ENCODE measurements at places on chromosomes 16 and 17.

GRCh38 chr17:46042246-46042645, 43.2 kb downstream of the STH start:
- DNase-seq, result no peak

- DNase-seq, result no peak
Observed at GRCh38 chr17:74192950-74193781, 10.3 kb upstream of the RPL38 start.

DNA sequence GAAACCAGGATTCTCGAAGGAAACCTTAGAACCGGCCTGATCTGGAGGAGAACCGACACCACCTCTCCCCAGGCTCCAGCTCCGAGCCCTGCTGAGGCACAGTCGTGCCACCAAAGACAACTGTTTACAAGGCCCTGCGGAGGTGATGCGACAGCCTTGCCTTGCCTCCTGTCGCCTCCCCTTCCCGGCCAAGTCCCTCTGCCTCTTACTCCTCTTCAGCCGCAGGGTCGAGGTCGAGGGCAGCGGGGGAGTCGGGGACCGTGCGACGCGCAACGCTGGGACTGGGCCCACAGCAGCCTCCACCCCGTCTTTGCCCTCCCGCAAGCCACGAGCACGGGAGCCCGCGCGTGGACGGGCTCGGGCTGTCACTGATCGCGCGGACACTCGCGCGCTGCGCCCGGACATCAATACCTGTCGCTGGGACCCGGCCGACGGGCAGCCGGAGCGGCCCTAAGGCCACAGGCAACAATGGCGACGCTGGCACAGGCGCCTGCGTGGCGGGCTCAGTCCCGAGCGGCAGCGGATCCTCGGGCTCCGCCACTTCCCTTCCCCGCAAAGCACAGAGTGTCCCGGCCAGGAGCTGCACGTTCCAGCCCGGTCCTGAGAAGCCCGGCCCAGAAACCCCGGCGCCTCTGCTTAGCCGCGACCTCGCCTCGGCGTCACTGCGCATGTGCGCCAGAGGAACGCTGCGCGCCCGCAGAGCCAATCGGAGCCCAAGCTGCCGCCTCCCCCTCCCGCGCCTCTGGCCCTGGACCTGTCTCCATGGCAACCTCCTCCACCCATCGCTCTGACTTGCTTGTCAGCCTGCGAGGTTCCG, at the start of gene ZNF287:
ZNF287 (minus strand) TSS at position 664 of the 817 bp plus-strand sequence. CDS start 1,473 bp downstream, outside the sequence.
- DNase-seq, result peak; percentile 88

- DNase-seq, result no peak
Observed at GRCh38 chr16:55469821-55470532, 9.0 kb upstream of the MMP2 start.

DNA sequence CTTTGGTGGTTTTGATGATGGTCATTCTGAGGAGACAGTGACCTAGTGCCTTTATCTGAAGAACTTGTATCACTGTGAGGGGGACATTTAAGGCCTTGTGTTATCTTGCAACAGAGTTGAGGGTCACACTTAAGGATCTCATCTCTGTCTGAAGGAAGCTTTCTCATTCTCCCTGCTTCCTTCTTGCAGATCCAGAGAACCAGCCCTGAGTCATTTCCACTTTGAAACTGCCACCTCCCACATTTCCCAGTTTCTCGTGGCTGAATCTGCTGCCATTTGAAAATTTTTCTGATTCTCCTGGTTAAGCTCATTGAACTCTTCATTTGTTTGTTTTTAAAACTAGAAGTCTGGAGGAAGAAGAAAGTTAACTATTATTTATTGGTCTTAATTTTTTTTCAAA, 190.2 kb upstream of the CDH11 start:
- no peak for DNase-seq

DNA sequence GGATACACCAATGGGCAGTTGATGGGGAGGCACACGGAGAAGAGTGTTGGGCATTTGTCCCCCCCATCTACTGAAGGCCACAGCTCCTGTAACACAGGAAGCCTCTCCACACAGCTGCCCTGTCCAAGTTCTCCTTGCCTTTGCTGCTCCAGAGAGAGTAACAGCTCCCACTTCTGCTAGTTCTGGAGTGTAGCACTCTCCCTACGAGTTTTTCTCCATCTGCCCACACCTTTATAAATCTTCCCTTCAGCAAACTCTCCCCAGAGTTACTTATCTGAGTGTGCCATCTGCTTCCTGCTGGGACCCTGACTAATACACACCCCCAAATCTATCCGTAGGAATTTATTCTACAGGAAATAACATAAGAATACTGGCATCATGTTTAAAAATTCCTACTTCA, 42.6 kb upstream of the ERN1 start:
- no peak for DNase-seq

- DNase-seq, result no peak
Observed at GRCh38 chr17:1224330-1224729, 44.5 kb upstream of the ABR start.

GRCh38 chr16:72068930-72069329, 5.9 kb downstream of the HPR start:
- no peak for DNase-seq

DNA sequence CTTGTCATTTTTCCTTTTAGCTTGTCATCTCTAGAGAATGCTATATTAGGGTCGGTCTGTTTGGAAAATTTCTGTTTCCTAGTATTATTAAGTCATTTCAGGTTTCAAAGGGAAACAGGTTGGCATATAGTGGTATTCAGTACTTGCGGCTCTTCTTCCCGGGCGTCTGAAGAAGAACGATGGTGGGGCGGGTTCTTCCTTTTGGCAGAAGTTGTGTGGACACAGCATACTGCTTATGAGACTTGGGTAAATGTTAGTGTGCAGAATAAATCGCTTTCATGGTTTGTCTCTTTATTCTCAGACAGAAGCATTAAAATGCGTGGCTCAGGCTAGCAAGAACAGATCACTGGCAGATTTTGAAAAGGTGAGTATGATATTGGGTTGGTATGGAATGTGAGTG, 9.6 kb upstream of the CDK5R1 start:
- DNase-seq, result no peak

DNA sequence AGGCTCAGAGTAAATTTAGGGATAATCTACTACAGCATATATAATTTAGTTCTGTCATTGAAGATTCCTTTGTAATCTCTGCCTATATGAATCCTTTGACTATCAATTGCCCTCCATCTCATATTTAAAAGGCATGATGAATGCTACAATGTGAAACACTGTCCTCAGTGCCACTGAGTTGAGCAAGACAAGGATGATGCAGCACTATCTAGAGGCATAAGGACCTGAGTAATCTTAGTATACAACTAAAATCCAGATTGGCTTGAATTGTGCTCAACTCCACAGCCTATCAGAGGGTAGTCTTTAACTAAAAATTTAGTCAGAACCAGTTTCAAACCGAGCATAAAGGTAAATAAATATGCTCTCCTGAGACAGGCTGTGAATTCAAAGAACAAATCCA, 11.6 kb upstream of the STRADA start:
- DNase-seq, result no peak

DNA sequence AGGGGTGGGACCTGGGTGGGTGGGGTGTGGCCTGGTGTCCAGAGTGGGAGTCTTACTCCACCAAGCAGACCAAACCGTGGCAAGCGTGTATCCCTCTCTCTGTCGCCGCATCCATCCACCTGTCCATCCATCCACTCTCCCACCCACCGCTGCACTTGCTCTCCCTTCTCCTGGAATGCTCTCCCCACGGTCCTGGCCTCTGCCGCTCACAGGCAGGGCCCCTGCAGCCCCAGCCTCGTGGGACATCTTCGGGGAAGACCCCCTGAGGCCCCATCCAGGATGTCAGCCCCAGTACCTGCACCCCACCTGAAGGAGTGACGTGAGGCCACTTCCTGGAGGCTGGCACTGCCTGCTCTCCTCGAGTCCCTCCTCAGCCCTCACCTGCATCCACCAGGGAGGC, 189.5 kb upstream of the GSE1 start:
- no peak for DNase-seq

DNA sequence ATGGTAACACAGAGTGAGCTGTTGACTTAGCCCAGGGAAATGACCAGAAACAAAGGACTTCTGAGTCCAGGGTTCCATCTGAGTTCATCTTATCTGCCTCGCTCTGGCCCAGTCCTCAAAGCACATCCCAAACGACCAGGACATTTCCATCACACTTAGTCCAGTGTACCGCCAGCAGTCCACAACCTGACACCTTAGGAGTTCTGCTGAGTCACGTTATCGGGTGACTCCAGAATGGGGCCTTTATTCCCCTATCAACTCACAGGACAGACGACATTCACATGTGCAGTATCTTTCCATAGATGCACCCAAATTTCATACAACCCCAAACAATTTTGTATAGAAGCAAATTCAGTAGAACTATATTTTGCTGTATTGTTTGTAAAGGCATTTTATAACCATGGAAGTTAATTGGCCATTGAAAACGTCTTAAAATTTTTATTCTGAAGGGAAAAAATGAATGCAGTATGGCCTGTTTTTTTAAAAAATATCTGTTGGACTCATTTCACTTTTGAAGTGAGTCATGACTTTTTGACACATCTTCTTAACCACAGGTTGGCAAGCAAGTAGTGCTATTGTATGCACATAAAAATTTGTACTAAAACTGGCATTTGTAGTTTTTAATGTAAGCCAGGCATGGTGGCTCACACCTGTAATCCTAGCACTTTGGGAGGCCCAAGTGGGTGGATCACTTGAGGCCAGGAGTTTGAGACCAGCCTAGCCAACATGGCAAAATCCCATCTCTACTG, 46.3 kb downstream of the ZNF18 start:
- no peak for DNase-seq

DNA sequence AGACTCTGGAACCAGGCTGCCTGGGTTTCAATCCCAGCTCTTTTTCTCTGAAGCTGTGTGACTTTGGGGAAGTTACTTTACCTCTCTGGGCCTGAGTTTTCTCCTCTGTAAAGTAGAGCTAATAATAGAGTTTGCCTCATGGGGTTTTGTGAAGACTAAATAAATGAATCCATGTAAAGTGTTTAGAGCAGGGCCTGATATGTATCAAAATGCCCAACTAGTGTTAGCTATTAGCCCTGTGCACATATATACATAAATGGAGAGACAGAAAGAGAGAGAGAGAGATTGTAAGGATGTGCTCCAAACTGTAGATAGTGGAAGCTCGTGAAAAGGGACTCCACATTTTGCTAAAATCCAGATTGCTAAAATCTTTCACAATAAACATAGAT, 44.8 kb upstream of the HAPSTR1 start:
- no peak for DNase-seq

GRCh38 chr17:45230410-45230786, 8.7 kb downstream of the FMNL1 start:
- DNase-seq, result no peak

DNA sequence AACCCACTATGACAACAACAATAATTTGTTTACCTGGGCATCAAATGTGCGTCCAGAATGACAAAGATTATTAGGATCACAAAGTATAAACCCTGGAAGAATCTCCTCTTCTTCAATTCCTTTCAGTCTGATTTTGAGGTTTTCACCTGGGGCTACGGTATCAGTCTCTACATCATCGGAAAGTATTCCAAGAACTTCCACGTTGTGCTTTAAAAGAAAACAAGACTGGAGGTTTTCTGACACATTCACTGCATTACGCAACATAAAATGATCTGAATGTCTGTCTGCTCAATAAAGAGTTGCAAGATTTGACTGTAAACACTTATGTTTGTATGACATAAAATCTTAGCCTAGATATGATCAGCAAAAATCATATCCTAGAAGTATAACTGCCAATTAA, 26.0 kb upstream of the RSL1D1 start:
- DNase-seq, result no peak

DNA sequence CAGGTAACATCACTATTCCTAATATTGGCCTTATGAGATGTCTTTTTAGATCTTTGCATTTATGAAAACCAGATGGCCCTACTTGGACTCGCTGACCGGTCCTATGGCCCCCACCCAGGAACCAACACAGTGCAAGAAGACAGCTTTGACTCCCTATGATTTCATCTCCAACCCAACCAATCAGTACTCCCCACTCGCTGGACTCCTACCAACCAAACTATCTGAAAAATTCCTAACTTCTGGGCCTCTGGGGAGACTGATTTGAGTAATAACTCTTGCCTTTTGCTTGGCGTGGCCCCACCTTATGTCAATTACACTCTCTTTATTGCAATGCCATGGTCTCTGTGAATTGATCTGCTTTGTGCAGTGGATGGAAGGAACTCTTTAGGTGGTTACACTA, 828.9 kb downstream of the CDH11 start:
- no peak for DNase-seq

DNA sequence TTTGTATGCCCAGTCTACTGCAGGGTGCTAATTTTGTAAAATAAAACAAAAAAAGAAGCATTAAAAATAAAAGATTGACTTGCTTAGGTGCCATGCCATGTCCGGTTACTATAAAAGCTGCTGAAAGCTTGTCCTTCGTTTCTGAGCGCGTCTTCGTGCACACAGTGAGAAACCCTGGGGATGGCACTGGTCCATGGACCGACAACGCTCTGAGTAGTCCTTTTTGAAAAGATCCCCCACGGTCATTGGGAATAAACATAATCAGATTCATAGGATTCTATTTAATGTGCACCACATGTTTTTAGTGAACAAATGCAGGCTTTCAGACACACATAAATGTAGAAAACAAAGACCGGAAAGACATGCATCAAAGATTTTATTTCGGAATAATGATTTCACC, 146.3 kb downstream of the XYLT1 start:
- DNase-seq, result no peak

GRCh38 chr17:57892146-57892819, 42.4 kb upstream of the MRPS23 start:
- peak; percentile 55 for DNase-seq

DNA sequence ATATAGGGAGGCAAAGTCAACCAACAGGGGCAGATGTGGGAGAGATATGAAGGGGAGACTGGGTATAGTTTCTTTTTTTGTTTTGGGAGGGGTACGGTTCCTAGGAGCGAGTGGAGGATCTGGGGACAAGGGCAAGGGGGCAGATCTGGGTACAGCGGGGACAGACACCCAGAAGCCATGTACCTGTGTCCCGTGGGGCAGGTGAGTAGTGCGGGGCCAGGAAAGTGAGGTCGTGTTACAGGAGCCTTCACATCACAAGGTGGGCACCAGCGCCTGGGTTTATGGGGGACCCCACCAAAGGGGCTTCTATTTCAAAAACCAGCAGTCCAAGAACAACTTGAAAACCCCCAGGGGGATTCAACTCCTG, 11.5 kb downstream of the LITAF start:
- no peak for DNase-seq

- no peak for DNase-seq
Observed at GRCh38 chr17:5838661-5839300, 231.4 kb upstream of the WSCD1 start.

DNA sequence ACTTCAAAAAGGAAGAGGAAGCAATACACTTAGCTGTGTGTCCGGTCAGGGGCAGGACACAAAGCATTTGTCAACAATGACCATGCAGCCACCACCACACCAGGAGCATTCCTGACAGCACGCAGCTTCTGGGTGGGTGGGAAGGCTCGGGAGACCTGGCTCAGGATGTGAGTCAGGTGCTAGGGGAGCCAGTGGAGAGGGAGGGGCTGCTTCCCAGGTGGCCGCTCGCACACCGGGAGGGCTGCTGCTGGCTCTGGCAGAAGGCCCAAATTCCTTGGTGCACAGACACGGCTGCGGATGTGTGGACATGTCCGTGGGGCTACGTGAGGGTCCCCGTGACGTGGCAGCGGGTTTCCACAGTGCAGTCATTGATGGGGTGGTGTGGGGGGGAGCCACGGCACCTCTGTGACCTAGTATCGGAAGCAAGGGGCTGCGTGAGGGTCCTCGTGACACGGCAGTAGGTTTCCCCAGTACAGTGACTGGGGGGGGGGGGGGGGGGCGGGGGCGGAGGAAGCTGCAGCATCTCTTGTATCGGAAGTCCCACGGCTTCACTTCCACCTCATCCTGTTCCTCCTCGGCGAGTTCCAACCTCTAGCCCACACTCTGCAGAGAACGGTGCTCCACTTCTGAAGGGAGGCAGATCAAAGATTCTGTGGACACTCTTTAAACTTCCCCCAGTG, 112.8 kb downstream of the ZNF778 start:
- no peak for DNase-seq

GRCh38 chr17:48549914-48550501, 5.1 kb upstream of the HOXB2 start:
- no peak for DNase-seq

Data from stimulated activated CD8-positive, alpha-beta memory T cell treated with anti-CD3 and anti-CD28 coated beads, Interleukin-12 subunit alpha, Interleukin-12 subunit beta, amount 100 ng/mL, for 4 hours (primary cell).